OCI-LY7 (cell line): ENCODE measurements at places on chromosomes 11 and 22. TPM values are rescaled to one million over a fixed set of nuclear protein-coding genes. Genes with fewer than 3 reads are reported as not detected.

SPTBN2 gene
- total RNA-seq: 13.0 and 16.2 TPM in 2 replicates

TENM4 gene
- not detected in 2 replicates for total RNA-seq

ABTB2 gene
- total RNA-seq: 0.06 and 0.07 TPM in 2 replicates

OSBP2 gene
- 0.34 and 0.85 TPM in 2 replicates for total RNA-seq

TOLLIP gene
- total RNA-seq: 37.1 and 37.5 TPM in 2 replicates

DNHD1 gene
- total RNA-seq: 52.7 and 56.6 TPM in 2 replicates

FGF19 gene
- not detected in 2 replicates for total RNA-seq

GRCh38 chr22:29050457-29050856 lies 11.2 kb downstream of the C22orf31 start:
- no peak for DNase-seq

- no peak for DNase-seq
Measured at GRCh38 chr22:36081023-36081431, 52.4 kb upstream of the RBFOX2 start.

DNA sequence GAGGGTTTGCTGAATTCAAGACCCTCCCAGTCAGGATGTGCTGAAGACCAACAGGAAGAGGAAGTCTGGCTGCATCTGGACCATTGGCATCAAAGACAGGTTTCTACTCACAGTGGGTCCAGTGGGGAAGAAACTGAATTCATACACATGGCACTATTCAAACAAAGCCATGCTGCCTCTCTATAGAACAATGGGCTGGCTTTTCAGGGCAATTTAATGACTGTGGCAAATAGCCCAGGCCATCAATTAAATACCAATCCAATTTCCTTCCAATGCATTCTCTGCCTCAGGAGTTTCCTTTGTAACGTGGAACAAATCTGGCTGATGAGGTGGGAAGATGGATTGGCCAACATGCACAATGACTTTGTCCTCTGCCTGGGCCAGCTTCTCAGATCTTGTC lies 98.6 kb downstream of the SEZ6L start:
- no peak for DNase-seq

DNA sequence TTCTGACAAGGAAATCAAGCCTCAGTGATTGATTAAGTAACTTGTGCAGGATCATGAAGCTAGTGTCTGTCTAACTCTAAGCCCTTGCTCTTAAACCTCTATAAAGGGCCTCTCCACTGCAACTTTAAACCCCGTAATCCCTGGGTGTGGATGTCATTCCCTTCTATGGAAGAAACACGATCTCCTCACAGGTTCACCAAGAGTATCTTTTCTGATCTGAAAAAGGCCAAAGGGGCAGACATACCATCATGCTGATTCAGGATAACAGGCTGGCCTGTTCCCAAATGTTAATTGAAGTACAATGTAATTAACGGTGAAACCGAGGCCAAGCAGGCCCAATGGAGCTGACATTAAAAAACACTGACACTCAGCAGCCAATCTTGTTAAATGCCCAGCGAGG lies 17.1 kb downstream of the TTC12 start:
- no peak for DNase-seq

GRCh38 chr22:33803371-33804282 lies 116.6 kb downstream of the LARGE1 start:
- no peak for DNase-seq

GRCh38 chr11:63493127-63493526 lies 2.2 kb upstream of the PLAAT5 start:
- no peak for DNase-seq

GRCh38 chr22:33271390-33272161 lies 213.4 kb upstream of the SYN3 start:
- DNase-seq: peak; percentile 99

DNA sequence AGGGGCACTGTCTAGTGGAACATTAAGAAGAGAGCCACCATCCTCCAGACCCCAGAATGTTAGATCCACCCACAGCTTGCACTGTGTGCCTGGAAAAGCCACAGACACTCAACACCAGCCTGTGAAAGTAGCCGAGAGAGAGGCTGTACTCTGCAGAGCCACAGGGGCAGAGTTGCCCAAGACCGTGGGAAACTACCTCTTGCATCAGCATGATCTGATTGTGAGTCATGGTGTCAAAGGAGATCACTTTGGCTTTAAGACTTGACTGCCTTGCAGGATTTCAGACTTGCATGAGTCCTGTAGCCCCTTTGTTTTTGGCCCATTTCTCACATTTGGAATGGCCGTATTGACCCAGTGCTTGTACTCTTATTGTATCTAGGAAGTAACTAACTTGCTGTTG lies 115.9 kb upstream of the CCDC179 start:
- no peak for DNase-seq

GRCh38 chr22:17205432-17205831 lies 13.8 kb downstream of the ADA2 start:
- peak; percentile 55 for DNase-seq

DNA sequence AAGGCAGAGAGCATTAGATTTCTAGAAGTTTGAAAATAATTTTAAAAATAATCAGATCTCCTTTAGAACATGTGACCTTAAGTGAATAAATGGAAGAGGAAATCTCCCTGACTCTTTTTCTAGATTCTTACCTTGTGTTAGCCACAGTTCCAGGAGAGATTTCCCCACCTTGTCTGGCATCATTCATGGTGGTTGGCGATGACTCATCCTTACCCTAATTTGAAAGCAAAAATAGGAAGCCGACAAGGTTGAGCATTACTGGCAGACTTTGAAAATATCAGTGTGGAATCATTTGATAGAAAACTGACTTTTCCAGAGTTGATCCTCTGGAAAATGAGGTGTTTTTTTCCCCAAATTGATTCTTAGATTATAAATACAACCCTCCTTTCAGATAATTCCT lies 48.1 kb downstream of the CNTN5 start:
- DNase-seq: no peak

GRCh38 chr11:1102996-1103395 lies 28.3 kb downstream of the MUC2 start:
- no peak for DNase-seq

GRCh38 chr22:31449506-31449905 lies 40.1 kb downstream of the EIF4ENIF1 start:
- DNase-seq: no peak
